CD4-positive, alpha-beta memory T cell (primary cell): ENCODE measurements at places on chromosomes 2 and 18. TPM values are rescaled to one million over a fixed set of nuclear protein-coding genes. Genes with fewer than 3 reads are reported as not detected.

THSD7B gene
- not detected for total RNA-seq

BCL2 gene
- 42.7 TPM for total RNA-seq

DNA sequence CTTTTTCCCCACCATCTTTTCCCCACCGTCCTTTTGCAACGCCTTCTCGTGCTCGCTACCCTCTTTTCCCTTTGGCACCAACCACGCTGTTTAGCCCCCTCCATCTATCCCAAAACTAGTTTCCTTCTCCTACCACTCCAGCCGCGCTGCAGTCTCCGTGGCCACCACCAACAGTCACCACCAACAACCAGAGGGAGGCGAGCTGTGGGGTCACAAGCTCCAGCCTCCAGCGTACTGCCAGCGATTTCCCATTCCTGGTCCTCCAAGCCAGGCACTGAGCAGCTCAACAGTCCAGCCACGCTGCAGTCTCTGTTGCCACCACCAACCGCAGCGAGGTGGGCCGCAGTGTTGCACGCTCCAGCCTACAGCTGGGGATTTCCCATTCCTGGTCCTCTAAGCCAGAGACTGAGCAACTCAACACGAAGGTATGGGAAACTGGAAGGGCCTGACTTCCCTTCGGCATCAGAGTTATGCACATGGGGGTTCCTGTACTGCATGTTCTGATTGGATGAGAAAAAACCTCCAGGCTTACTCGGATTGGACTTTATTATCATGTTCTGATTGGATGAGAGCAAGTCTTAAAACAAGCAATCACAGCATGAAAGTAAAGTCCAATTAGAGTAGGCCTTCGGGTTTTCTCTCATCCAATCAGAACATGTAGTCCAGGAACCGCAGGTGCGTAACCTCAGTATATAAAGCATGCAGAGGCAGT, 42.3 kb upstream of the IMP4 start:
- no peaks in the 10 kb centered on the region for H3K4me1 ChIP-seq
- no peak overlapping the region for H3K4me3 ChIP-seq
- H3K36me3 ChIP-seq, result no peaks in the 10 kb centered on the region

DNA sequence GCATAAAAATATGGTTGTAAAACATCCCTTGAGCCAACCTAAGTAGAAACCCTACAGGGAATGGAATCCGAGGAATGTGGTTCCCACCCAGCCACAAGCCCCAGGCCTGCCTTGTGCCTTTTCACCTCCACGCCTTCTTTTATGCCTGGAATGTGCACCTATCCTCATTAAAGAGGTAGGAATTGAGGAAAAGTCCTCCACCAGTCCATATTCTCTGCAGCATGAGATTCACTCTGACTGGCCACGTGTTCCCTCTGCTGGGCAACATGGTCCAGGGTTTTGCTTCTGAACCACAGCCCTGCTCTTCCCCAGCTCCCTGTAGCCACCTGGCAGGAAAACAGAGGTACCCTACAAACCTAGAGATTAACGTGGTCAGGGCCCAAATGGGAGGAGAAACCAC, 787.9 kb upstream of the RAB6C start:
- no peaks in the 10 kb centered on the region for H3K4me1 ChIP-seq
- DNase-seq, result no peak
- no peaks in the 10 kb centered on the region for H3K27me3 ChIP-seq
- H3K36me3 ChIP-seq, result no peaks in the 10 kb centered on the region
- no peak overlapping the region for H3K27ac ChIP-seq
- H3K4me3 ChIP-seq, result no peak overlapping the region

GRCh38 chr2:39124746-39125057, 3.9 kb upstream of the SOS1 start:
- H3K27me3 ChIP-seq, result no peaks in the 10 kb centered on the region
- peaks cover 64% of the 10 kb centered on the region for H3K4me1 ChIP-seq
- peak overlapping the region; percentile 92 for H3K27ac ChIP-seq
- no peaks in the 10 kb centered on the region for H3K36me3 ChIP-seq
- H3K4me3 ChIP-seq, result peak overlapping the region; percentile 82
- no peak for DNase-seq
